ENCODE measurements at places on chromosomes 1 and 21.
A peak's percentile ranks its signal among the peaks of the same experiment; 100 is the strongest.

GRCh38 chr1:192977089-192977706 is 82.0 kb downstream of the UCHL5 start:
- peak; percentile 68 for DNase-seq

DNA sequence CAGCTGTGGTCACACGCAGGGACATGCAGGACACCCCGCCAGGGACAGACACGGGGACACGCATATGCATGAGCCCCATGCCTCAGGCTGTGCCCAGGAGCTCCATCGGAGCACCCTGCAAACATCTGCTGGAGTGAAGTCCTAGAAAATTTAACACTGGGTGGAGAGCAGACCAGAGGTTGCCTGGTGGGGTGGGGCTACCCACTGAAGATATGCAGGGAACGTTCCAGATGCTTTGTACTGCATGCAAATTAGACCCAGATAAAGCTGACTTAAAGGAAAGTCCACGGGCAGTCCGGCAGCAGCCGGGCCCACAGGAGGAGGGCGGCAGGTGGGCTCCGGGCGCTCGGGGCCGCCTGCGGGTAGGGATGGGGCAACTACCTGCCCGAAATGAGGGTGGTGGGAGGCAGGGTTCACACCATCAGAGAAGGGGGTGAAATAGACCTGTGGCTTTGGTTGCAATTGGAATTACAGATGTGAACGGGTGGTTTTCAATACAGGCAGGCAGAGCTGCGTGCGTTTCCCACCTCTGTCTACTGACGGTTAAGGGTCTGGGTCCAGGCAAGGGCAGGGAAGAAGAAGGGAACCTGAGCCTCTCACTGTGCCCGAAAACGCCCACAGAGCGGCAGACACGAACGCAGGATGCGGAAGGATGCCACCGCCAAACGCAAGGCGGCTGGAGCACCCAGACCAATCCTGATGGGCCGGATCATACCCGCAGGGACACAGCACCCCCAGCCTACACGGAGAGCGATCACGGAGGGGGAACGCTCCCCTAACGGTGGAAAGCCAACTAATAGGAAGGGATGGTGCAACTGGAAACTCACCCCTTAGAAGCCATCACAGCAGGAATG is 21.0 kb downstream of the CFAP74 start:
- DNase-seq: no peak

GRCh38 chr1:182633657-182634281 is 29.6 kb upstream of the RGS16 start:
- DNase-seq: peak; percentile 97

GRCh38 chr21:25560891-25561290 is 46.4 kb downstream of the MRPL39 start:
- DNase-seq: no peak

GRCh38 chr21:15309721-15310120 is 244.9 kb upstream of the NRIP1 start:
- DNase-seq: no peak

DNA sequence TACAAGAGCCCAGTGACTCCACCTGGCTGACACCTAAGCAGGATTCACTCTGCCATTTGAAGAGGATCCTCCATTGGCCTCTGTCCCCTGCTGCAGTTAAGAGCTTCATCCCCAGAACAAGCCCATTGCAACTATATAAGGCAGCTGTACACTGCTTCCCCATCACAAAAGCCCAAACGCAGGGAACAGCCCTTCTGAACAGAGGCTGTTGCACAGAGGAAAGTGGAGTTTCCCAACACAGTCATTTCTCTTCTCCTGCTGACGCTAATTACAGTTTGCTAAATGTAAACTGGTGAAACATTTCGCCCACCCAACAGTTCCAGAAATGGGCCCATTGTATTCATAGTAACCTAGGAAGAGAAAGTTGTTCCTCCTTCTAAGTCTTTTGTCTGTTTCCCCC is 455.8 kb upstream of the DAB1 start:
- DNase-seq: no peak

DNA sequence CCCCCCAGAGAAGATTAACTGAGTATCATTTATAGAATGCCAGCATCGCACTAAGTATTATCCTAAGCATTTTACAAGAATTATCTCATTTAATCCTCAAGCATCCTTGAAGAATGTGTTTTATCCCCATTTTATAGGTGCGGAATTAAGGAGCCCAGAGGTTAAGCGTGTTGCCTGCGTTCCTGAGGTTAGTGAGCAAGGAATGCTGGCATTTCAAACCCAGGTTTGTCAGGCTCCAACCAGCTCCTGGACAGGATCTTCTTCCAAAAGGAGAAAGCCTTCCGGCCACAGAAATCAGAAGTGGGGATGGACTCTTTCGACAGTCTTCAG is 82.3 kb downstream of the SSBP3 start:
- DNase-seq: no peak

DNA sequence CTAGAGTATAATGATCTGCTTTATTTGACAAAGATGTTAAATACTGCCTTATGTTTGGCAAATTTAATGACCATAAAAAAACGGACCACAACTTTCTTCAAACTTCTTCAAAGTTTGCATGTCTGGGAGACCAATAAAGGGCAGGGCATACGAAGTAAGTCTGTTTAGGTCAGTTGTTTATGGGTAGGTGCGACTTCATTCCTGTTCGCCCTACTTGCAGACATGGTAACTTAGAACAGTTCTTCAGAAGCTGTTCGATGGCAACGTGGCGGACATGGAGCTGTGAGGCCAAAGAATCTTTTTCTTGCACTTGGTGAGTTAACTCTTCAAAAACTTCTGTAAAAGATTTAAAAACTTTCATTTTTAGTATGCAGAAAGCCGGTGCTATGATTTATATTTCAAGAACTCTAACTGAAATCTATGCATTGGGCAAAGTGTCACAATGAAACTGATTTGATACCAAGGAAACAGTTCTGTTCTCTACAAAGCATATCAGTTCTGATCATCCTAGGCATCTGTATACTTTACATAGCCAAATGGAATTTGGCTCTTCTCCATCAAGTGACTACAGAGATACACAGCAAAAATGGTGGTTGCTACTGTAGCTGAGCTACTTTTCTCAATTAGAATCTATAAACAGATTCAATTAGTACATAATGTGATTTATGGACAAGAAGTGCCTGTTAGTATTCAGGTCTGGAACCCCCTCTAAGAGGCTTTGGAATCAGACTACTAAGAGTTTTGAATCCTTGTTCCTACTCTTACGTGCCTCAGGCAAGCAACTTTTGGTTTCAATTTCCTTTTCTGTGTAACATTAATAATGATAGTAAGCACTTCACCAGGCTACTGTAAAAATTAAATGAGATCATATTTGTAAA is 25.7 kb downstream of the C21orf91 start:
- DNase-seq: no peak

DNA sequence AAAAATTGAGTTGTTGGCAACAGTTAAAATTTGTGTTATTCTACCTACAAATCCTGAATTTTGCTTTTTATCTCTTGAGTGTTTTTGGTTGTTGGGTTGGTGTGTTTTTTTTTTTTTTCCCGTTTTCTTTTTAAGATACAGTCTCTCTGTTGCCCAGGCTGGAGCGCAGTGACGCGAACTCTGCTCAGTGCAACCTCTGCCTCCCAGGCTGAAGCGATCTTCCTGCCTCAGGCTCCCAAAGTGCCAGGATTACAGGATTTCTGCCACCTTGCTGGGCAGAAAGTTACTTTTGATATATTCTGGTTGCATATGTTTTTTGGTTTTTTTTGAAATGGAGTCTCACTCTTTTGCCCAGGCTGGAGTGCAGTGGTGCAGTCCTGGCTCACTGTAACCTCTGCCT is 4.2 kb downstream of the PCNT start:
- no peak for DNase-seq

Measured in SHP77 treated with DMSO at 0.1 percent for 48 hours (cell line).